ENCODE measurements at places on chromosomes 12 and 14.

GRCh38 chr14:90296641-90297040 is 35.1 kb downstream of the NRDE2 start:
- no peak for DNase-seq

GRCh38 chr12:58163021-58163420 is 221.7 kb downstream of the ATP23 start:
- no peak for DNase-seq

- no peak for DNase-seq
Measured at GRCh38 chr12:122422730-122423257, 325 bp upstream of the CLIP1 start.

DNA sequence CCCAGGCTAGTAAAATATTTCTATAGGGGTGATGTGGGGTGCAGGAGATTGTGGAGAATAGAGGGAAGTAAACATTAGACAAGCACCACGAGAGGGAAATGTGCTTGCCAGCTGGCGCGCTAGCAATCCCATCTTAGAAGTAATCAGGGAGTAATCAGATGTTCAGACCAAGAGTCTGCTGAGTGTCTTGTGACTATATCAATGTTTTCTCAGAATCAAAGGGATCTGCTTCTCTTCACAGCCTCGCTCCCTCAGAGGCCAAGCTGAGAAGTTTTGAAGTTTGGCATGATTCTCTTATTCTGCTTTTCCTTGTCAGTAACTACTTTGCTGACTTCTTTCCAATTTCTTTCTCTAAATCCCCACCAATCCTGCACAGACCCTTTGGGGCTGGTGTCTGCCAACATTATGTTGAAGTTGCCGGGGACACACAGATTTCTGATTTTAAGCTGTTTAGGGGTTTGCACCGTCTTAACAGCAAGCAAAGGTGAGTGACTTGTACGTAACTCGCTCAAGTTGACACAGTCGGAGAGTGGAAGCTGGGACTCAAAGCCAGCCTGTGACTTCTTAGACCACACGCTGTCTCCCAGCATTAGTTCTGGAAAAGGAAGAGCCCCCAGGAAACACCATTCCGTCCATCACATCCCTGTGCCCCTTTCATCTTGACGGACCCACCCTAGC is 22.0 kb upstream of the TSPAN9 start:
- no peak for DNase-seq

- DNase-seq = no peak
Measured at GRCh38 chr12:67471810-67472209, 176.7 kb upstream of the DYRK2 start.

DNA sequence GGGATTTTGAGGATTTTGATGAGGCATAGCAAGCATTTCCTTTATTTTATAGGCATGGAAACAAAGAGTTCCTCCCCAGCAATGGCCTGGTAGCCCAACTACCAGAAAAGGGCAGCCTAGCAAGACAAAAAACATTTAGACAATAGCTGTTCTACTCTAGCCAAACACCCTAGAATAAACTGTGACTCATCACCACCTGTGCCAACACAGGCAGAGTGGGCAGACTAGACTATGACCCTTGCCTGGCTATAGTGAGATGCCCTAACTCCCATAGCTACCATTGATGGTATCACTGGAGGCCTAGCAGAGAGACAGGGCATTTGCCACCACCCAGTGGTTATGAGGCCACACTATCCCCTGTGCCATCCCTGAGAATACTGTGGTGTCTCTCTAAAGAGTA is 15.5 kb upstream of the CCER1 start:
- DNase-seq = no peak

DNA sequence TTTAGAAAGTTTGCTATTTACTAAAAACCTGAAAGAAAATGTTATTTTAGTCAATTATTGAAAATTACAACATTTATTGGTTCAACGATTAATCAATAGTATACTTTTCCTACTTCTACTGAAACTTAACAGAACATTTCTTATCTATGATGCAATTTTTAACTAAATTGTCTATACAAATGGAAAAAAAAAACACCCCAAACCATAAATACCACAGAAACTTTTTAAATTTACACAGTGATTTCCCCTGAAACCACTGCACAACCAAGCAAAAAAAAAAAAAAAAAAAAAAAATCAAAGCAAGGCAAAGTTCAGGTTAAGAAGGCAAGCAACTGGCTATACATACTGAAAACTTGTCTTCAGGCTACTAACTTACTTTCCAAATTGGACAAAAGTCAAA is 71.9 kb upstream of the POC1B start:
- no peak for DNase-seq

- DNase-seq = no peak
Measured at GRCh38 chr14:90429754-90430153, 32.9 kb downstream of the CALM1 start.

GRCh38 chr12:132986885-132987225 is 688 bp downstream of the ZNF26 start:
- DNase-seq = no peak

DNA sequence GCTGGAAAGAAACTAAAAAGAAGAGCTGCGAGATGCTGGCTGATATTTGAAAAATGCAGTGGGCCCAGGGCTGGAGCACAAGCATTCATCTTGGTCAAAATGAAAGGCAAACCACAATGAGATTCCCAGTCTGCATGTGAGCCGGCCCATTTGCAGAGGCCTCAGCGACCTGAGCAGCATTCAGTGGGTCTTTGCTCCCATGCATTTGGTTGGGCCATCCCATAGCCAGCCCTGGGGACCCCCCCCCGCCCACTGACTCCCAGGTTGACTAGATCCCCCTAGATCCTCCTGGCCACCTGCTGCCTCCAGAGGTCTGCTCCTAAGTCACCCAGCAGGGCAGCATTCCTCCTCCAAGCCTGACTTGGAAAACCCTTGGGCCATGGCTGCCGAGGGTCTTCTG is 59.8 kb downstream of the PRMT8 start:
- DNase-seq = no peak

- no peak for DNase-seq
Measured at GRCh38 chr12:12098691-12099015, 27.9 kb downstream of the BCL2L14 start.

- no peak for DNase-seq
Measured at GRCh38 chr12:88416786-88417185, 163.5 kb downstream of the KITLG start.

DNA sequence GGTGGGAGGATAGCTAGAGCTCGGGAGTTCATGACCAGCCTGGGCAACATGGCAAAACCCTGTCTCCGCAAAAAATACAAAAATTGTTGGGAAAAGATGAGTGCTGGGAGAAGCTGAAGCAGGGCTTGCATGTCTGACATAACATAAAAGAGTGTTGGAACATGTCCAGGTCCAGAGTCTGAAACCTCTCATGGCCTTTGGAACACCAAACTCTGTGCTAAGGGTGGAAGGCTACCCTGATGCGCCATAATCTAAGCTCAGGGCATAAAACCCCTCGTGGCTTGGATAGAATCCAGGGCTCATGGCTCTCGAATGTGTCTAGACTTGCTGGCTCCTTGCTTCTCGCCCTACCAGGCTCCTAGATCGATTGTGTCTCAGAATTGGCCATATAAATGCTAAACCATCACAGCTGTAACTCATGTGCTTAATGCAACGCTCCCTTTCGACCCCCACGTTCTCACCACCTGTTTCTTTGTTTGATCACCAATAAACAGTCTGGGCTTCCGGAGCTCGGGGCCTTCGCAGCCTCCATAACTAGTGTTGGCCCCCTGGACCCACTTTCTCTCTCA is 6.7 kb upstream of the CLEC7A start:
- no peak for DNase-seq

GRCh38 chr12:50103767-50104321 is at the start of gene GPD1:
GPD1 (plus strand) TSS chr12:50104008; CDS start chr12:50104051, 43 bp downstream.
- no peak for DNase-seq

- no peak for DNase-seq
Measured at GRCh38 chr14:76812093-76812421, 625 bp downstream of the ANGEL1 start.

DNA sequence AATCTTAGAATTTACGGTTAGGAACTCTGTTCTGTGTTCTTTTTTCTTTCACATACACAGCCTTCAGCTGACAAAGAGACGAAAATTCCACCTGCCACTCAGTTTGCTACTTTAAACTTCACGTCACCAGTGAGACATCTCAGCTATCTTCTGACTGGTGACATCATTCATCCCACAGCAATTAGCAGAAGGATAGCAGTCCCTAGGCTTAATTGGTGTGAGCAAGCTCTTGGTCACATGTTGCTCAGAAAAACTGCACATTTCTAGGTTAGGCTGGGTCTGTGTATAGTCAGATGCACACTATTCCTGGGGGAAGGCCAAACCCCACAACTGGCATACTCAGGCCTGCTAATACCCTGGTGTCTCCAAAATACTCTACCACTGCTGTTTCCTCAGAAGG is 23.9 kb downstream of the SLC7A7 start:
- no peak for DNase-seq

GRCh38 chr12:47160316-47161244 is 80.8 kb upstream of the AMIGO2 start:
- no peak for DNase-seq

DNA sequence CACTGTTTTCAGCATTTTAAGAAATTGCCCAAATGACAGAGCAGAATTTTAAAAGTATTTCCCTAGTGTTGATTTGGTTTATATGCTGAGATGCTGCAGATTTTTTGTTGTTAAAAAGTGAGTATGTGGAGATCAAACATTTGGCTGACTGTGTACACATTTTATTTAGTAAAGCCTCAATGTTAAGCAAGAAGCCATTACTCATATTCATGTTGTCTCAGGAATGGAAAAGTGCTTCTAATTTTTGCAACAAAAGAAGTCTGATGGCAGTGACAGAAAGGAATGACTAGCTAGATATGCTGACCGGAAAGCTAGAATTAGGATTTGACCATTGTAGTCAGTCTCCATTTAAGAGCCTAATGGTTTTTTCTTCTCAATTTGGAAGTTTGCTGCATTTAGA is 22.5 kb downstream of the SLC38A6 start:
- no peak for DNase-seq

GRCh38 chr12:106138633-106139421 is at the start of gene NUAK1:
NUAK1 (minus strand) TSS chr12:106138954; CDS start chr12:106138653, 301 bp downstream.
- DNase-seq = no peak

- peak; percentile 85 for DNase-seq
Measured at GRCh38 chr14:64504897-64505794, 576 bp downstream of the ZBTB1 start.
